ENCODE measurements at places on chromosomes 12 and 14. TPM values are rescaled to one million over a fixed set of nuclear protein-coding genes. Genes with fewer than 3 reads are reported as not detected.

GRCh38 chr12:19248929-19249602 lies 119.5 kb downstream of the PLEKHA5 start:
- H3K36me3 ChIP-seq = no peaks in the 10 kb centered on the region
- H3K27me3 ChIP-seq = no peaks in the 10 kb centered on the region
- no peaks in the 10 kb centered on the region for H3K4me1 ChIP-seq
- DNase-seq = no peak

- no peaks in the 10 kb centered on the region for H3K36me3 ChIP-seq
- peak overlapping the region; percentile 80 for H3K4me3 ChIP-seq
These were observed 8.4 kb downstream of the PAPLN start for GRCh38 chr14:73245480-73246325.

DNA sequence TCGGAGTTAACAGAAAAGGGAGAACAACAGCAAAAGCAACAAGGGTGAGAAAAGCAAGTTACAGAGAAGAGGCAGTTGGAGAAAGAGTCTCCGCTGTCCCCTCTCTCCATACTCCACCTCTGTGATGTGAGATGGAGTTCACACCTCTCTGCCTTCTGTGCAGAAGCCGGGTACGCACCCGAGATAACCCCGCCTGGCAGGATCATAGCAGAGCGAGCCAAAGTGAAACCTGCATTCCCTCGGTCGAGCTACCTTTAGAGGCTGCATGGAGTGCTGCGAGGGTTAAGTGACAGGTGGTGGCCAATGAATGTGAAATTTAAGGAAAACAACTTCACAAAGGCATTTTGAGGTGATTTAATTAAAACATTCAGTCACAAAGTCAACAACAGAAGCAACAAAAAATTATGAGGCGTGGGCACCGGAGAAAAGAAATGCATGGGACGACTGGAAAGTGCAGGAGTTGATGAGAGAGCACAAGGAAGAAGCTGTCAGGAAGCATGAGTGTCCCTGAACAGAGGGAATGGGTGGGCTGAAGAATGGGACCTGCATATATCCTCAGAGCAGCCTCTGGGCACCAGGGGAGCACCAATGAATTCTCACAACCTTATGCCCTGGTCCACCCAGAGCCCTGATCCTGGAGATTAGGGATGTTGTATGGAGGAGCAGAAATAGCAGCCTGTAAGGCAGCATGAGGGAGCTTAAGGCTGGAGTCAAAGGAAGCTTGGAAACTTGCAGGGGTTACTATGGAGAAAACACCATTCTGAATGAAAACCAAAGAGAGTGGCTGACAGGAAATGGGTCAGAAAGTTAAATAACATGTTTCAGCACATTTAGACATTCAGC lies 208.3 kb downstream of the EMP1 start:
- no peak overlapping the region for H3K27ac ChIP-seq
- no peak overlapping the region for H3K4me3 ChIP-seq
- no peaks in the 10 kb centered on the region for H3K4me1 ChIP-seq
- peaks cover 18% of the 10 kb centered on the region for H3K27me3 ChIP-seq
- no peaks in the 10 kb centered on the region for H3K36me3 ChIP-seq

- no peak for DNase-seq
- H3K4me1 ChIP-seq = peaks cover 6% of the 10 kb centered on the region
- H3K4me3 ChIP-seq = peak overlapping the region; percentile 72
- H3K27ac ChIP-seq = no peak overlapping the region
- H3K36me3 ChIP-seq = peaks cover 5% of the 10 kb centered on the region
These were observed 1.5 kb upstream of the CRIP2 start for GRCh38 chr14:105473033-105473676.

DNA sequence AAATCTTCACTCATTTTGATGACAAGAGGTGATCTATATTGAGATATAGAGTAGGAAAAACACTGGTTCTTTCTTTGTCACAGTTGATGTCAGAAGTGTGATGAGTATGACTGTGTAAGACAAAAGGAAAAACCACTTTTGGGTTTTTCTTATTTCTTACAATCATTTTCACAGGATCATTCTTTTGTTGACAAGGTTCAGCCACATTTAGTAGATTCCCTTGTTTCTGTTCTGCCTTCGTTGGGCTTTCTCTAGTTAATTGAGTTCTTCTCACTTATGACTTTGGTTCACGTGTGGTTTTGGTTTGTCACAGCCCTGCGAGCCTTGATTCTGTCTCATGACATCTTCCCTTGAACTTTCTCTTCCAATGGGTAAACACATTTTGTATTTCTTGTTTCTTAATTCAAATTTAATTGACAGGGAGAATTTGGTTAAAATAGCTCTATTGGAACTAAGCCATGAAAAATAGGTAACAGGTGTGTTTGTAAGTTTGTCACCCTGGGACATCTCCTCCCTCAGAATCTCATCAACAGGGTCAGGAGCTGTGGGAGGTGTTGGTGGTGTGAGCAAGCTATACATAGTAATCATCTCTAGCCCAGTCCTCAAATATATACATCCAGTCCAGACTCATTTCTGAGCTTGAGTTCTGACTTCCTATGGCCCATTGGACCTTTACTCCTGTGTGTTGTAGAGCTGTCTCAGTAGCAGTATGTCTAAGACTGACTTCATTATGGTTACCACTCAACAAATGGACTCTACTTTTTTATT lies 255.3 kb downstream of the BMP4 start:
- no peak overlapping the region for H3K4me3 ChIP-seq
- no peak overlapping the region for H3K27ac ChIP-seq
- H3K4me1 ChIP-seq = no peaks in the 10 kb centered on the region
- DNase-seq = no peak
- H3K27me3 ChIP-seq = no peaks in the 10 kb centered on the region

DNA sequence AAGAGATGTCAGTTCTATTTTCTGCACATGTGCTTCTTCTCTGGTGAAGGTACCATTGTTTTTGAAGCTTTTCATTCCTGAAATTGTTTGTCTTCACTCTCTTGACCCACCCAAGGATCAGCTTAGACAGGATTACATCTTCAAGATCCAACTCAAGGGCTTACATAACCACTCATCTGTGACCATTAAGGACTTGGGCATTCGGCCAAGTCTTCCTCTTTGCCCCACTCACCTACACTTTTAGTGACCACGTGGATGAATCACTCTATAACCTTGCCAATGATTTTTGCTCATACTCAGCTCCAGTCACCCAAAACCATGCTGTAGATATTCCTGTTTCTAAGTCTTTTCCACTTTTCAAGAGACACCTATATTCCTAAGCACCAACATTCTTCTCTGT lies 36.5 kb upstream of the SSTR1 start:
- no peak for DNase-seq
- H3K27ac ChIP-seq = no peak overlapping the region
- no peaks in the 10 kb centered on the region for H3K36me3 ChIP-seq
- H3K4me1 ChIP-seq = no peaks in the 10 kb centered on the region
- no peak overlapping the region for H3K4me3 ChIP-seq

DNA sequence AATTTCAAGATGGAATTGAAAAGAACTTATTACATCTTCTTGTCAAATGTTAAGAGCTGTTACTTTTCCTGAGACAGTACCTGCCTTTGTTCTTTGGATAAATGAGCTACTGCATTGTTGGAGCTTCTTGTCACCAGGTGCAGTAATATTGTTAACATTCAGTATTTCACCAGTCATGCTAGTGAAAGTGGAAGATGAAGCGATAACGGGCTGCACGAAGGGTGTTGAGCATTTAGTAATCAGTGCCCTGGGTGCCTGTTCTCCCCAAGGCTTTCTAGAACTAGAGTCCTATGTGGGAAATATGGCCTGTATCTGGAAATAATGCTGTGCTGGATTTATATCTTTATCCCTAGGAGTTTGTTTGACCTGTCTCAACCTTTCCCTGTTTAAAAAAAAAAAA lies 83.2 kb downstream of the PPP2R5C start:
- H3K27me3 ChIP-seq = no peaks in the 10 kb centered on the region
- H3K27ac ChIP-seq = peak overlapping the region; percentile 88

GRCh38 chr12:68759852-68760251 lies 13.9 kb downstream of the SLC35E3 start:
- DNase-seq = no peak
- H3K27me3 ChIP-seq = no peaks in the 10 kb centered on the region
- peaks cover 6% of the 10 kb centered on the region for H3K36me3 ChIP-seq
- no peak overlapping the region for H3K27ac ChIP-seq
- no peaks in the 10 kb centered on the region for H3K4me1 ChIP-seq
- H3K4me3 ChIP-seq = no peak overlapping the region

- DNase-seq = no peak
- H3K4me3 ChIP-seq = no peak overlapping the region
- peaks cover 20% of the 10 kb centered on the region for H3K27me3 ChIP-seq
- no peaks in the 10 kb centered on the region for H3K4me1 ChIP-seq
- H3K27ac ChIP-seq = no peak overlapping the region
These were observed 132.3 kb downstream of the TMEM30B start for GRCh38 chr14:61148742-61149350.

- H3K4me1 ChIP-seq = no peaks in the 10 kb centered on the region
- peaks cover 4% of the 10 kb centered on the region for H3K36me3 ChIP-seq
- H3K4me3 ChIP-seq = no peak overlapping the region
These were observed 242.7 kb downstream of the VRK1 start for GRCh38 chr14:97039717-97040363.

DNA sequence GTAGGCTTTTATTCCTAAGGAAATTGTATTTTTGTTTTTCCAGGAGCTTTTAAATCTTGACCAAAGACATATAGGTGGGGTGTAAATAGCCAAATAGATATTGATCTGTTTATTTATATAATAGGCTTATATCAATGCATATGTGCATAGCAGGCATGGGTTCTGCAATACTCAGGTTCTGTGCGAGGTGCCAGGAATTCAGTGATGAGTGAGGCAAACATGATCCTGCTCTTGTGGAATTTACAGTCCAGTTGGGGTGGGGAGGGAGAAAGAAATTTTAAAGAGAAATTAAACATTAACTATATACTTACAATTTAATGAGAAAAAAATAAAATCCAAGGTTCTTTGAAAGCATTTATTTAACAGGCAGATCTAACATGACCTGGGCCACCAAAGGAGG lies 160.3 kb upstream of the HIF1A start:
- peak overlapping the region; percentile 95 for H3K27ac ChIP-seq
- no peak overlapping the region for H3K4me3 ChIP-seq
- DNase-seq = no peak
- peaks cover 89% of the 10 kb centered on the region for H3K4me1 ChIP-seq
- no peaks in the 10 kb centered on the region for H3K27me3 ChIP-seq
- H3K36me3 ChIP-seq = peaks cover 46% of the 10 kb centered on the region

DNA sequence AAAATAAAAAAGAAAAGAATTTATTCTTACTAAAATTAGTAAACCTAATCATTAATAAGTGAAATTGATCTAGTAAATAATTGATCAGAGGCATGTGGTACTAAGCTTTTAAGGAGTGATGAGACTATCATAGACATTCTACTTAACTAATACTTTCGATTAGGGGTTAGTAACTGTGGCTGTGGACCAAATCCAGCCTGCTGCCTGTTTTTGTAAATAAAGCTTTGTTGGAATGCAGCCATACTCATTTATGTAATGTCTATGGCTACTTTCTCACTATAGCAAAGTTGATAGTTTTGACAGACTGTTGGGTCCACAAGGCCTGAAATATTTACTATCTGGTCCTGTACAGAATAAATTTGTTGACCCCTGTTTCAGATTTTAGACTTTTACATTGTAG lies 63.2 kb downstream of the PLEKHA5 start:
- H3K27me3 ChIP-seq = no peaks in the 10 kb centered on the region
- no peak overlapping the region for H3K4me3 ChIP-seq
- DNase-seq = no peak
- H3K36me3 ChIP-seq = no peaks in the 10 kb centered on the region
- no peaks in the 10 kb centered on the region for H3K4me1 ChIP-seq

- H3K4me1 ChIP-seq = no peaks in the 10 kb centered on the region
- DNase-seq = no peak
- no peaks in the 10 kb centered on the region for H3K36me3 ChIP-seq
- no peak overlapping the region for H3K27ac ChIP-seq
These were observed 123.4 kb downstream of the DICER1 start for GRCh38 chr14:95033682-95034632.

GRCh38 chr14:21647380-21647779 lies 6.3 kb upstream of the OR4E2 start:
- peaks cover 30% of the 10 kb centered on the region for H3K27me3 ChIP-seq
- no peak for DNase-seq
- no peak overlapping the region for H3K27ac ChIP-seq
- no peaks in the 10 kb centered on the region for H3K4me1 ChIP-seq

- H3K36me3 ChIP-seq = no peaks in the 10 kb centered on the region
- no peaks in the 10 kb centered on the region for H3K4me1 ChIP-seq
- H3K27me3 ChIP-seq = no peaks in the 10 kb centered on the region
- no peak overlapping the region for H3K27ac ChIP-seq
- no peak overlapping the region for H3K4me3 ChIP-seq
These were observed 128.7 kb downstream of the ALG10 start for GRCh38 chr12:34151019-34151418.

GRCh38 chr14:68244262-68244980 lies 424.8 kb downstream of the RAD51B start:
- H3K36me3 ChIP-seq = no peaks in the 10 kb centered on the region
- H3K4me1 ChIP-seq = peaks cover 35% of the 10 kb centered on the region
- H3K27me3 ChIP-seq = no peaks in the 10 kb centered on the region
- no peak overlapping the region for H3K4me3 ChIP-seq

The RPGRIP1 gene
- not detected for total RNA-seq

The PIWIL1 gene
- not detected for total RNA-seq

The C14orf132 gene
- 3.4 TPM for total RNA-seq

The ZNF26 gene
- 24.1 TPM for total RNA-seq

The OASL gene
- total RNA-seq = 13.6 TPM

The PLD4 gene
- not detected for total RNA-seq

The RHEBL1 gene
- 20.6 TPM for total RNA-seq

The CLEC6A gene
- not detected for total RNA-seq

The TEP1 gene
- 41.4 TPM for total RNA-seq

Measured in activated T-cell treated with anti-CD3 and anti-CD28 coated beads, Interleukin-2, amount 50 U/mL, for 72 hours (primary cell).